CD4-positive, alpha-beta memory T cell (primary cell): ENCODE measurements at places on chromosomes 6 and 20. TPM values are rescaled to one million over a fixed set of nuclear protein-coding genes. Genes with fewer than 3 reads are reported as not detected.

The DEFB127 gene
- polyA plus RNA-seq, result not detected

The MMP24 gene
- polyA plus RNA-seq, result 0.07 TPM

DNA sequence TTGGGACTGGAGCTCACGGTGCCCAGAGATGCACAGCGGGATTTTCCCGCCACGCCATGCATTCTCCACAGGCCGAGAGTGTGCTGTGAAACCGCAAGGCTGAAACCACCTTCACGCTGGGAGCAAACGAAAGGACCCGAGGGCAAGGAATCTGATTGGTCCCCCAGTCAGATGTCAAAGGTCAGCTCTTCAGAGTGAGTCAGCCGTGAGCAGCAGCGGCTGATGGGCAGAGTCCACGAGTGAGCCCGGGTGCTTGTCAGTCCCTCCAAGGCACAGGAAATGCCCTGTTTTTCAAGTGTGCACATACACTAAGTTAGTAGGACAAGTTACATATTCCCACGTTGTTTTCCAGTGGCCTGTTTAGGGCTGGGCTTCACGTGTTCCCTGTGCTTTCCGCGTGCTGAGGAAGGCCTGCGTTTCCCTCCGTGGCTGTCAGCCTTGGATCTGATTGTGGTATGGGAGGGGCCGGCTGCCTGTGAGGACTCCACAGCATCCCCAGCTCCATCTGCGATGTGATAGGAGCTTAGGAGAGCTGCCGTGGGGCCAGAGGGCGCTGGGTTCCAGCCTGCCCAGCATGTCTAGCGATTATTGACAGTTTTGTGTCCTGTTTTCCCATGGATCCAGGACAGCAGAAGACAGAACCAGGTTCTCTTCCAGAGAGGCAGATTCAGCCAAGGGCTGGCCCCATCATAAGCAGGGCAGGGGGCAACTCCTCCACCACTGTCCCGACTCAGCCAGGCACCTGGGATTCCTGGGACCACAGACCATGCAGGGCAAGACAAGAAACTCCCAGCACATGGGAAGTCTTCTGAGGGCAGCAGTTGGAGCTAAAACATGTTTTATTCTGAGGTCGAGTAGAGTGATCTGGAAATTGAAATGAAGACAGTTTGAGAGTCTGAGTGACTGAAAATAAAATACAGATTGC is 38.2 kb upstream of the FRMD1 start:
- no peak for DNase-seq

GRCh38 chr6:3731700-3732099 is 19.8 kb downstream of the PXDC1 start:
- DNase-seq, result no peak

GRCh38 chr6:35082733-35083403 is 58.3 kb downstream of the TCP11 start:
- DNase-seq, result no peak

GRCh38 chr6:169263836-169264608 is 10.4 kb upstream of the THBS2 start:
- no peak for DNase-seq

GRCh38 chr6:33313709-33314514 is at the start of gene TAPBP:
Gene TAPBP (minus strand): TSS chr6:33314078. CDS start chr6:33314041, 37 bp downstream.
- DNase-seq, result peak; percentile 86

GRCh38 chr20:62850333-62850974 is 11.2 kb downstream of the TCFL5 start:
- DNase-seq, result no peak
